A549 treated with RU486 at 1 μM for 4 hours (cell line): ENCODE measurements at places on chromosomes 16 and 17. TPM values are rescaled to one million over a fixed set of nuclear protein-coding genes. Genes with fewer than 3 reads are reported as not detected.

Gene IL17C
- not detected in 5 replicates for total RNA-seq

Gene SLC16A11
- not detected in 5 replicates for total RNA-seq

Gene TMEM235
- not detected in 5 replicates for total RNA-seq

Gene SPATA22
- not detected in 5 replicates for total RNA-seq

Gene HP
- total RNA-seq: not detected in 5 replicates

Gene E4F1
- 17.8 to 28.1 TPM (median 24.2 TPM) in 5 replicates for total RNA-seq

Gene SMARCE1
- 107 to 119 TPM (median 111 TPM) in 5 replicates for total RNA-seq

Gene CDRT15L2
- total RNA-seq: not detected in 5 replicates

Gene PMM2
- 88.0 to 104 TPM (median 94.4 TPM) in 5 replicates for total RNA-seq

Gene NAGS
- total RNA-seq: 0.72 to 1.3 TPM (median 1.1 TPM) in 5 replicates

Gene TACO1
- 51.4 to 57.2 TPM (median 54.1 TPM) in 5 replicates for total RNA-seq

Gene USP43
- 3.8 to 5.2 TPM (median 4.0 TPM) in 5 replicates for total RNA-seq

Gene KRTAP4-3
- not detected in 5 replicates for total RNA-seq

Gene NLRC5
- 2.6 to 4.6 TPM (median 3.5 TPM) in 5 replicates for total RNA-seq

Gene CD300LB
- 0.05 to 0.13 TPM (median 0.07 TPM) in 3 of 5 replicates, not detected in the others for total RNA-seq

Gene STAT5A
- 4.7 to 7.6 TPM (median 5.6 TPM) in 5 replicates for total RNA-seq

Gene TPPP3
- total RNA-seq: 7.5 to 14.0 TPM (median 12.4 TPM) in 5 replicates
